Left lung (tissue), 14 donors: ENCODE measurements at places on chromosomes 13 and 19. TPM values are rescaled to one million over a fixed set of nuclear protein-coding genes. Genes with fewer than 3 reads are reported as not detected.
A peak's percentile ranks its signal among the peaks of the same experiment; 100 is the strongest.

F2RL3 gene
- total RNA-seq: 14.8 TPM

NXNL1 gene
- total RNA-seq: not detected

GJB2 gene
- total RNA-seq: 1.3 TPM

NCCRP1 gene
- total RNA-seq: not detected

ZNF492 gene
- 0.29 TPM for total RNA-seq

VSTM2B gene
- not detected for total RNA-seq

CGB3 gene
- not detected for total RNA-seq

DNA sequence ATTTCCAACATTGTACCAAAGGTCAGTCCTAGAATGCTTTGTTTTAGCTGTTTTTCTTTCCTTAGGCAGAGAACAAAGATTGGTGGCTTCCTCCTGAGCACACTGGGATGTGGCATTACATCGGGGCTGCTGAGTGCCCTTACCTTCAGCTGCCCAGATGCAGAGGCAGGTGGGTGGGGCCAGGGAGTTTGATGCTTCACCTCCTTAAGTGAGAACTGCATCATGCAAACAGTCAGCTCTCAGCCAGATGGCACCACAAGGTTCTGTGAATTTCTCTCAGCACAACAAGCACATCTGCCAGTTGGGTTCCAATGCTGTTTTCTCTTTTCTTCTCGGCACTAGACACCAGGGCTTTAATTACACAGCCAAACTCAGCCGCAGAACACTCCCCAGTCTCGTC, 87.4 kb upstream of the UBL3 start:
- no peaks in the 10 kb centered on the region for H3K36me3 ChIP-seq
- H3K27ac ChIP-seq: no peak overlapping the region
- no peaks in the 10 kb centered on the region for H3K4me1 ChIP-seq

GRCh38 chr13:27607125-27607524, 13.2 kb downstream of the LNX2 start:
- no peak for DNase-seq
- no peak overlapping the region for H3K4me3 ChIP-seq
- no peaks in the 10 kb centered on the region for H3K36me3 ChIP-seq
- no peaks in the 10 kb centered on the region for H3K27me3 ChIP-seq
- peak overlapping the region; percentile 20 for H3K27ac ChIP-seq

DNA sequence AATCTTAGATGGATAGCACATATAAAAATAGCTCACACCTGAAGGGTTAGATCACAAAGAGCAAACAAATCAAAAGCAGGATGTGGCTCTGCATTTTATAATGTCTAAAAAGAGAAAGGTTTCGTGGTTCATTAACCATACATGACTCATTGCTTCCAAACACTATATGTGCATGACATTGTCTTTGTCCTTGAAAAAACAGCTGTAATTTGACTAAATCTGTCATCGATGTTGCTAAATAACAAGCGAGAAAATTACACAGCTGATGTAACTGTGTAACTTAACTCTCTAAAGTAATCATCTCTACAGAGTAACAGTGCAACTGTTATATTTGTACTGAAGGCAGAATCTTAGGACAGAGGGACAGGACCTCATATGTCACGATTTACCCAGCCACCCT, 383.1 kb upstream of the GPC6 start:
- H3K4me3 ChIP-seq: no peak overlapping the region
- H3K36me3 ChIP-seq: no peaks in the 10 kb centered on the region
- no peak overlapping the region for H3K27ac ChIP-seq
- H3K27me3 ChIP-seq: no peaks in the 10 kb centered on the region

DNA sequence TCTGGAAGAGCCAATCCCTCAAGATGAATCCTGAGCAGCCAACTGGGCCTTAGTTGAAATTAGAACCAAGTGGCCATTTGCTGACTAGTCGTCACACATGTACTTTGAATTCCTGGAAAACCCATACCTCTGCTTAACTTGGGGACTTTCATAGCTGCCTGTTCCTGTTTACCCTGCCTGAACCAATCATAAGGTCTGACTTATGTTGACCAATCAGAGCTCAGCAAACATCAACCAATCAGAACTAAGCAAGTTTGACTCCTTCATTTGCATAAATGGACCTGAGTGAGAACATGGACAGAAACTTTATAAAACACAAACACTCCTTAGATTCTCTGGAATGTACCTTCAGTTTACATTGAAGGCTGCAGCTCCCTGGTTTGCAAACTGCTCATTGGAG, 50.8 kb downstream of the LATS2 start:
- H3K4me1 ChIP-seq: peaks cover 8% of the 10 kb centered on the region
- no peaks in the 10 kb centered on the region for H3K27me3 ChIP-seq
- no peak for DNase-seq
- H3K36me3 ChIP-seq: no peaks in the 10 kb centered on the region
- no peak overlapping the region for H3K4me3 ChIP-seq

- no peak overlapping the region for H3K27ac ChIP-seq
- peaks cover 13% of the 10 kb centered on the region for H3K4me1 ChIP-seq
- no peak for DNase-seq
- peaks cover under 1% of the 10 kb centered on the region for H3K36me3 ChIP-seq
Observed at GRCh38 chr13:77894743-77895142, 23.9 kb downstream of the EDNRB start.

DNA sequence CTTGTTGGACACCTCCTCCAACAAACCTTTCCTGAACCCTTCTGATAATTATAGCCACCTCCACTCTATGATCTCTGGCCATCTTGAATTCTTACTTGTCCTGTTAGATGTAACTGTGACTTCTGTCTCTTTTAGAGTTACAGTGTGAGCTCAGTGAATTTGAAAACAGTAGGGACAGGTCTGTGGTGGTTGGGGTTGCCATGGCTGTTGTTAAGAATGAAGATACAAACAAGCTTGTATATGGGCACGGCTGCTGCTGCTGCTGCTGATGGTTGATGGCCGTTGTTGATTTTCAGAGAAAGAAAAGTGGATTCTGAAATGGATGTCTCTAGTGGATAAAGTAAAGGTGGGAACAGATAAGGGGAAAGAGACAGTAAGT, 101.5 kb downstream of the STARD13 start:
- H3K4me1 ChIP-seq: peaks cover 13% of the 10 kb centered on the region
- no peaks in the 10 kb centered on the region for H3K36me3 ChIP-seq
- no peak overlapping the region for H3K27ac ChIP-seq
- H3K27me3 ChIP-seq: no peaks in the 10 kb centered on the region
- DNase-seq: no peak

DNA sequence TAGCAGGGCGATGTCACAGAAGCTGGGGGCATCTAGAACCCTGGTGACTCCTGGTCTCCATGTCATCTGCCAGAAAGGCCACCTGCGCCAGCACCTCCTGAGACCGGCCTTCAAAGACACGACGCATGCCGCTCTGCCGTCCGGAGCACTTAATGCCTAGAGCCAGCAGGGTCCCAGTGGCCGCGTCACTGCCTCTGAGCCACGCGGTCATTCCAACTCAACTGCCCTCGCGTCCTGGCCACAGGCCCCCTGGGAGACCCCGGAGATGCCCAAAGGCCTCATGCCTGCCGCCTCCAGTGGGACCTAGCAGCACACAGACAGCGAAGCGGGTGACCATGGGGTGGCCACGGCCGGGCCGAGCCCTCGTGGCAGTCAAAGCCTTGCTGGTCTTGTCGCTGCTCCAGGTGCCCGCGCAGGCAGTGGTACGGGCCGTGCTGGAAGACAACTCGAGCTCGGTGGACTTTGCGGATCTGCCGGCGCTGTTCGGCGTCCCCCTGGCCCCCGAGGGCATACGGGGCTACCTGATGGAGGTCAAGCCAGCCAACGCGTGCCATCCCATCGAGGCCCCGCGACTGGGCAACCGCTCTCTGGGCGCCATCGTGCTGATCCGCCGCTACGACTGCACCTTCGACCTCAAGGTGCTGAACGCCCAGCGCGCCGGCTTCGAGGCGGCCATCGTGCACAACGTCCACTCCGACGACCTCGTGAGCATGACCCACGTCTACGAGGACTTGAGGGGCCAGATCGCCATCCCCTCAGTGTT, at the start of gene ZNRF4:
ZNRF4 (plus strand) TSS at position 51 of the 763 bp plus-strand sequence; CDS start at position 126, 75 bp downstream.
- no peaks in the 10 kb centered on the region for H3K4me1 ChIP-seq
- H3K36me3 ChIP-seq: no peaks in the 10 kb centered on the region
- DNase-seq: no peak
- no peak within 1 kb of the TSS for H3K4me3 ChIP-seq

- H3K4me3 ChIP-seq: no peak overlapping the region
- H3K4me1 ChIP-seq: no peaks in the 10 kb centered on the region
- no peaks in the 10 kb centered on the region for H3K27me3 ChIP-seq
Observed at GRCh38 chr13:74886502-74886901, 595.5 kb downstream of the TBC1D4 start.

- H3K27ac ChIP-seq: no peak overlapping the region
- H3K4me1 ChIP-seq: peaks cover 18% of the 10 kb centered on the region
- DNase-seq: no peak
- H3K4me3 ChIP-seq: peak overlapping the region; percentile 43
Observed at GRCh38 chr13:20193162-20193906, 596 bp upstream of the GJB2 start.

DNA sequence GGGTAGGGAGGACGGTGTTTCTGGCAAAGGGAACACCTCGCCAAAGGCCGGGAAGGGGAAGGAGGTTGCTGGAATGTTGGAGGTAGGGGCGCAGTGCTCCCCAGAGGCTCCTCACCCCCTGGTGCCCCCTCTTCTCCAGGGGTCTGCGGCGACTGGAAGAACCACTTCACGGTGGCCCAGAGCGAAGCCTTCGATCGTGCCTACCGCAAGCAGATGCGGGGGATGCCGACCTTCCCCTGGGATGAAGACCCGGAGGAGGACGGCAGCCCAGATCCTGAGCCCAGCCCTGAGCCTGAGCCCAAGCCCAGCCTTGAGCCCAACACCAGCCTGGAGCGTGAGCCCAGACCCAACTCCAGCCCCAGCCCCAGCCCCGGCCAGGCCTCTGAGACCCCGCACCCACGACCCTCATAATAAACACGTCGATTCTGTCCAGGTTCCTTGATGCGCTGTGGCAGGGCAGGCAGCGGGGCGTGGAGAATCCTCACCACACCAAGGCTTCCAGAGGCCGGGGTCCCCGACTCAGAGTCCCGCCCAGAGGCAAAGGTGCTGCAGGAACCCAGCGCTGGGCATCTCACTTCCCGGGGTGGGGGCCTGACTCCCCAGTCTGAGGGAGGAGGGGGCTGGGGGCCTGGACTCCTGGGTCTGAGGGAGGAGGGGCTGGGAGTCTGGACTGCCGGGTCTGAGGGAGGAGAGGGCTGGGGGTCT, 7.4 kb upstream of the SPACA4 start:
- DNase-seq: no peak
- no peak overlapping the region for H3K27ac ChIP-seq
- no peaks in the 10 kb centered on the region for H3K4me1 ChIP-seq
- no peak overlapping the region for H3K4me3 ChIP-seq

DNA sequence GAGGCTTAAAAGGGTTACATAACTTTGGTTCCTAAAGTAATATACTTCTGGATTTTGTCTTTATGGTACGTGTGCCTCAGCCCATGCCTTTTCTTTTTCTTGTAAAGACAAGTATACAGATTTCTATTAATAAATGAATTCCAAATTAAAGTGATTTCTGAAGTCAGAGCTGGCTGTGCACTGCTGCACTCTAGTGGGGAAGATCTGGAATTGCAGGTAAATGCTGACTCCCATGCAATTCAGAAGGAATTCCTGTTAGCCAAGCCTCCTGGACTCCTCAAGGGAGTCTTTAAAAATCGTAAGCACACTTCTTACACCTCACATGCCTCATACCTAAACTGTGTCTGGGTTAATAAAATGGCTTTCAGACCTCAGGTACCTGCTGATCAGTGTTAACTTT, 118.4 kb upstream of the SLC7A1 start:
- H3K4me1 ChIP-seq: no peaks in the 10 kb centered on the region
- no peak overlapping the region for H3K4me3 ChIP-seq
- no peaks in the 10 kb centered on the region for H3K36me3 ChIP-seq
- peaks cover 10% of the 10 kb centered on the region for H3K27me3 ChIP-seq

GRCh38 chr13:94109715-94110374, 369.6 kb downstream of the DCT start:
- H3K4me1 ChIP-seq: no peaks in the 10 kb centered on the region
- no peaks in the 10 kb centered on the region for H3K27me3 ChIP-seq

DNA sequence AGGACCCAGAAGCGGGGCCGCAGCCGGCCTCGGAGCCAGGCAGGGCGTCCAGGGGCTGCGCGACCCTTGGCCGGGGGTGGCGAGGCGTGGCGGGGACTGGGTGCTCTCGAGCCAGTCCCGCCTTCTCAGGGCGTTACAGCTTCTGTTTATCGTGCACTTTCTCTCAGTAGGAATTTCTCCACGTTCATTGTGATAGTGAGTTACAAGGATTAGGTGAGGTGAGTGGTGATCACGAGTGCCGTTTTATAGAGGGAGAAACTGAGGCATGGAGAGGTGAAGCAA, 600 bp downstream of the AP1M1 start:
- DNase-seq: no peak
- peak overlapping the region; percentile 99 for H3K4me3 ChIP-seq
- no peaks in the 10 kb centered on the region for H3K36me3 ChIP-seq
- peaks cover 26% of the 10 kb centered on the region for H3K4me1 ChIP-seq
- peak overlapping the region; percentile 91 for H3K27ac ChIP-seq

- no peaks in the 10 kb centered on the region for H3K36me3 ChIP-seq
- no peaks in the 10 kb centered on the region for H3K4me1 ChIP-seq
- H3K27ac ChIP-seq: no peak overlapping the region
- DNase-seq: no peak
Observed at GRCh38 chr13:67366533-67366932, 136.4 kb upstream of the PCDH9 start.

DNA sequence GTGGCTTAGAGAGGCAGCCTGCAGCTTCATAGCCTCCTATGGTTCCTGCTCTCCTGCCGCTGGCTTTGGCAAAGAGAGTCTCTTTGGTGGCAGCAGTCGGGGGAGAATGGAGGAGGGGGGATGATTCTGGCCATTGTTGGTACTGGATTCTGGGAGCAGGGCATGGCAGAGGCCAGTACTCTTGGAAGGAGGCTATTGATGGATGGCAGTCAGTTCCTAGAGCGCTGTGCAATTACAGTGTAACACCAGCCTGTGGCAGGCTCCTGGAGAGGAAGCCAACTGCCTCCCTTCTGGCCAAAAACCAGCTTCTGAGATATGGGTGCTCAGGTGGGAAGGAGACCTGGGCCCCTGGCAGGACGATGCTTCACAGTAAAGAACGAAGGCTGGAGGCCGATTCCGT, 47.9 kb upstream of the TMTC4 start:
- H3K4me3 ChIP-seq: no peak overlapping the region
- DNase-seq: no peak
- no peaks in the 10 kb centered on the region for H3K27me3 ChIP-seq
- no peak overlapping the region for H3K27ac ChIP-seq
- H3K4me1 ChIP-seq: no peaks in the 10 kb centered on the region
- H3K36me3 ChIP-seq: no peaks in the 10 kb centered on the region
